ENCODE measurements at places on chromosomes 7 and 10.
A peak's percentile ranks its signal among the peaks of the same experiment; 100 is the strongest.

DNA sequence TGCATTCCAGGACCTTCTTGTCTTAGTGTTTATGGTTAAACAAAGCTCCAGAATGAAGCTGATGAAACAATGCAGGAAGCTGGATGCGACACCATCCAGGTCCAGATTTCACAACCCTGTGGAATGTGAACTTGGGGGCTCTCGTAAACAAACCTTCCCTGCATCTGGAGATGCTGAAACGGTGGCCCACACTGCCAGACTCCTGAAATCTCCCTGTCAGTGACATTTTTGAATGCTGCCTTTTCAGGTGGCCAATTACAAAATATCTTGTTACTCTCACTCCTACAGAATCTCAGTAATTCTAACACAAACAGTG, 18.8 kb downstream of the VIPR2 start:
- DNase-seq, result no peak

- DNase-seq, result no peak
Measured at GRCh38 chr7:26398427-26398755, 106.7 kb downstream of the SNX10 start.

- DNase-seq, result no peak
Measured at GRCh38 chr7:139509535-139509934, 13.9 kb upstream of the CLEC2L start.

GRCh38 chr10:123391275-123392028, 237.2 kb downstream of the BUB3 start:
- no peak for DNase-seq

DNA sequence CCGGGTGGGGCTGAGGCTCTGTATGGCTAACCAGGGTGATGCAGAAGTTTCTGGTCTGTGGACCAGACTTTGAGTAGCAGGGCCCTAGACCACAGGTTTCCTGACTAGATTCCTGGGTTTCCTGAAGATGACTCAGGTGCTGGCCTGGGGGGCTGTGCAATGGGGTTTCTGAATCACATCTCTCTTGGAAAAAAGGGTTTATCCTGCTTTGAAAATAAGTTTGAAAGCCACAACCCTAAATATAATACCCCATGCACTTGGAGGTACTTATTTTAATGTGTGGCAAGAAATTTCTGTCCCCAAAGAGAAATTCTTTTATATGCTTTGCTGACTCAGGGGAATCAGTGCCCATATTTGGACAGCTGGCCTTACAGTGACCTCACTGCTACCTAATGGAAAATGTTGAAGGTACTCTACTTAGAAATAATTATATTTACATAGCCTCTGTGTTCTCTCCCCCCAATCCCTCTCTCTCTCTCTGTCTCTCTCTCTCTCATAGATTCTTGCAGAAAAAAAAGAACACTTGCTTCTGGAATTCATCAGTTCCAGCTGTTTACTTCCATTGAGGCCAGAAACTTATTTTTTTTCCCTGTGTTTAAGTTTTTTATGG, 184.4 kb upstream of the LYZL2 start:
- DNase-seq, result no peak

DNA sequence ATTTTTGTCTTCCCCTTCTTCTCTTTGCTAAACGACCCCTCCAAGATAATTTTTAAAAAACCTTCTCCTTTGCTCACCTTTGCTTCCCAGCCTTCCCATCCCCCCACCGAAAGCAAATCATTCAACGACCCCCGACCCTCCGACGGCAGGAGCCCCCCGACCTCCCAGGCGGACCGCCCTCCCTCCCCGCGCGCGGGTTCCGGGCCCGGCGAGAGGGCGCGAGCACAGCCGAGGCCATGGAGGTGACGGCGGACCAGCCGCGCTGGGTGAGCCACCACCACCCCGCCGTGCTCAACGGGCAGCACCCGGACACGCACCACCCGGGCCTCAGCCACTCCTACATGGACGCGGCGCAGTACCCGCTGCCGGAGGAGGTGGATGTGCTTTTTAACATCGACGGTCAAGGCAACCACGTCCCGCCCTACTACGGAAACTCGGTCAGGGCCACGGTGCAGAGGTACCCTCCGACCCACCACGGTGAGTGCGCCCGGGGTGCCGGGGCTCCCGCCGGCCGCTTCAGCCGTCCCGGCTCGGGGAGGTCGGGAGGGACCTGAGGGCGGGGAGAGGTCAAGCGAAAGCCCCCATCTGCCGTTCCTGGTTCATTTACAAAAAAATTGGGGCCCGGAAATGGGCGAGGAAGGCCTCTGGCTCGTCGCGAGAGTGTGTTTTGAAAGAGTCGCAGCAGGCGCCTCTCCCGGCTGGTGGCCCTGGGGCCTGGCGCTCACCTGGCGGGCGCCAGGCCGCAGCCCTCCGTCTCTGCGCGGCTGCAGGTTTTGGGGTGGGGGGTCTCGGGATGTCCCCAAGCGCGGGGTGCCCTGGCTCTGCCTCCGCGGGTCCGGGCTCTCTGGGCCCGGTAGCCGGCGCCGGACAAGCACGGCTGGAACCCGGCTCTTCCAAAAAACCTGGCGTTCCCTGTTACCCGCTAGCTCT, 1.2 kb downstream of the GATA3 start:
- peak; percentile 57 for DNase-seq

- no peak for DNase-seq
Measured at GRCh38 chr10:2951235-2951835, 116.0 kb upstream of the PFKP start.

- DNase-seq, result peak; percentile 58
Measured at GRCh38 chr10:100370714-100371481, 23.9 kb downstream of the SCD start.

GRCh38 chr10:108753326-108753725, 1170.0 kb downstream of the XPNPEP1 start:
- DNase-seq, result no peak

GRCh38 chr7:73387908-73388414, 45.6 kb upstream of the FZD9 start:
- DNase-seq, result no peak

DNA sequence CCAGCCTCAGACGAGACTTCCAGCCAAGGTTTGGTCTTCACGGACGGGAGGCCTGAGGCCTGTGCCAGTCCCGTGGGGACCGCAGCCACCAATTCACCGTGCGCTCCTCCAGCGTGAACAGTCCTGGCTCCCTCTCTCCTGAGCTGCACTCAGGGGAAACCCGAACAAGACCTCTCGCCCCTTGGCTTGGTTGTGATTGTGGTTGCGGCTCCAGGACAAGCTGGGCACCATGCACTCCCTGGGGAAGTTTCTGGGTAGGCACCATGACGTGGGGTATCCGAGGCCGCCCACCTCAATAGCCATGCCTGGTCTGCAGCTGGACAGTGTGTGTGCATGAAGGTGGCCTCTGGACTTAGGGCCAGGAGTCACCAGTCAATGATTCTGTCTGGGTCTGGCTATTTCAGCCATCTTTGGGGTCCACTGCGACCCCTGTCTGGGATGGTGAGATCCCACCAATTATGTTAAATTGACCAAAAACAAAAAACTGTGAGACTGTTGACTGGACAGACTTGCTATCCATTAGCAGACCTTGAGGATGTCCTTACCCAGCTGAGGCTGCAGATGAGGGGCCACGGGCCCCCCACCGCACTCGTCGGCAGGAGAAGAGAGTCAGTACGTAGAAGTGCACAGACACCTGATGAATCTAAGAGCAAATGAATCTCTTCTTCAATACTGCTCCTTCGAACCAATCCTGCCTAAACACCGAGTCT, 33.5 kb upstream of the EN2 start:
- no peak for DNase-seq

DNA sequence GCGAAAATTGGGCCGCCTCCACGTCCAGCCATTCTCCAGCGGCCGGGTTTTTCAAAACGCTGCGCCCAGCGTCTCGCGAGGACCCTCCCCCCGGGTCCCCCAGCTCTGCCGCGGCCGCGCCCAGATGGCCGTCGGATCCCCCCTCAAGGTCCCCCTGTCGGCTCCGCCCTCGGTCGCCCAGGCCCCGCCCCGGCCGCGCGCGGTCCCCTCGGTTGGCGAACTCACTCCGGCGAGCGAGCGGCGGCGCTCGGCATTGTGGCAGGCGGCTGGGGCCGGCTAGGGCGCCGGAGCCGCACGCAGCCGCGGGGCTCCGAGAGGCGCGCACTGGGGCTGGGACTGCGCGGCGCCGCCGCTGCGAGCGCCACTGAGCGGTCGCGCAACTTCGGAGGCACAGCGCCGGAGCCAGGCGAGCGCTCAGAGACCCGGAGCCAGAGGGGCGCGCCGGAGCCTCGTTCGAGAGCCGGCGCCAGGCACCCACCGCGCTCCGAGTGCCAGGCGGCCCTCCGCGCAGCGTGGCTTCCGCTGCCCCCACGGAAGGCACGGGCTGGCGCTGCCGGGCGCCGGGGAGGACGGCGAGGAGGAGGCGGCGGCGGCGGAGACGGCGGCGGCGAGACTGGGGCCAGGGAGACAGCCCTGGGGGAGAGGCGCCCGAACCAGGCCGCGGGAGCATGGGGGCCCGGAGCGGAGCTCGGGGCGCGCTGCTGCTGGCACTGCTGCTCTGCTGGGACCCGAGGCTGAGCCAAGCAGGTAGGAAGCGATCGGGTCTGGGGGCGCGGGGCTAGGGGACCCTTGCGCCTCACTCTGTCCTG, at the start of gene UNC5B:
Gene UNC5B, plus strand, starts transcription at position 253 of the 809 bp plus-strand sequence. Its CDS starts 416 bp downstream, at position 669.
- DNase-seq, result peak; percentile 48

DNA sequence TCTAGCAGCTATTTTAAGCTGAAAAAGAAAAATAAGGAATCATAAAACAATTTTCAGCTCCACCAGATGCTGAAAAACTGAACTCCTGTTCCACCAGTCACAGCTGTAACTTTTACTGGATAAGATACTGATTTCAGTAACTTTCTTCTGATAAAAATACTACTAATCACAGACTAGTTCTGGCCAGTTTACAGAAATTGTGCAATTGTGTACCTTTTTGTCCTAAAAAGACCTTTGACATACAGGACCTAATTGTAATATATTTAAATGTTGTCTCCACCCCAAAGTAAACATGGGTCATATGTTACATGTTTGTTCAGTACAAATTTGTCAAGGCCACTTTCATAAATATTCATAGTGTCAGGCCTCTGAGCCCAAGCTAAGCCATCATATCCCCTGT, 27.1 kb upstream of the PIP start:
- DNase-seq, result no peak

DNA sequence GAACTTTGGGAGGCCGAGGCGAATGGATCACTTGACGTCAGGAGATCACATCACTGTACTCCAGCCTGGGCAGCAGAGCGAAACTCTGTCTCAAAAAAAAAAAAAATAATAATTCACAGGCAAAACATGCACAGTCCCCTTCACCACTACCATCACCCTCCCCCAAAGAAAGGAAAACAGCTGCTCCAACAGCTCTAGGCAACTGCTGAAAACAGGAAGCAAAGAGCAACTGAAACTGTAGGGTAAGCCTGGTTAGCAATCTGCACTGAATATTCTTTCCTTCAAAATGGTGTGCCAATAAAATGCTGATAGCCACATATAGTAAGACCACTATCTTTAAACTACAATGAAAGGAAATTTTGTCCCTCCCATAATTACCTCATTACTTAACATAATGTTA, 11.8 kb downstream of the NT5C2 start:
- DNase-seq, result peak; percentile 31

DNA sequence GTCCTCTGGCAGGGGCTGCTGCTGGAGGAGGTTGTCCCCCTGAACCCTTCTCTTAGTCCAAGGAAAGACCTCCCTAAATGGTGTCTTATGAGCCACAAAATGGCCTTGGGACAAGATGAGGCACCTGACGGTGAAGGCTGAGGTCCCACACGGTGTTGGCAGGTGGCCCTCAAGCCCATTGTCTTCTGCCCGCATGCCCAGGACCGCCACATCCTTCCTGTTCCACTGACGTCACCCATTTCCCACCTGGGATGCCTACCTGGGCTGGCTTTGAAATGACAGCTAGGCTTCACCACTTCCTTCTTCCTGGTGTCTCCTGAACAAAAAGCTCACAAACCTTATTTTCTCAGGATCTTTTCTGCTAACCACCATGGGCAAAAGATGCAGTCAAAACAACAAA, 2.1 kb upstream of the DMBT1 start:
- no peak for DNase-seq

GRCh38 chr7:12861070-12861469, 173.6 kb downstream of the ARL4A start:
- no peak for DNase-seq

GRCh38 chr7:3578399-3578798, 277.3 kb downstream of the SDK1 start:
- DNase-seq, result no peak

- no peak for DNase-seq
Measured at GRCh38 chr7:153935095-153935494, 117.1 kb upstream of the DPP6 start.

DNA sequence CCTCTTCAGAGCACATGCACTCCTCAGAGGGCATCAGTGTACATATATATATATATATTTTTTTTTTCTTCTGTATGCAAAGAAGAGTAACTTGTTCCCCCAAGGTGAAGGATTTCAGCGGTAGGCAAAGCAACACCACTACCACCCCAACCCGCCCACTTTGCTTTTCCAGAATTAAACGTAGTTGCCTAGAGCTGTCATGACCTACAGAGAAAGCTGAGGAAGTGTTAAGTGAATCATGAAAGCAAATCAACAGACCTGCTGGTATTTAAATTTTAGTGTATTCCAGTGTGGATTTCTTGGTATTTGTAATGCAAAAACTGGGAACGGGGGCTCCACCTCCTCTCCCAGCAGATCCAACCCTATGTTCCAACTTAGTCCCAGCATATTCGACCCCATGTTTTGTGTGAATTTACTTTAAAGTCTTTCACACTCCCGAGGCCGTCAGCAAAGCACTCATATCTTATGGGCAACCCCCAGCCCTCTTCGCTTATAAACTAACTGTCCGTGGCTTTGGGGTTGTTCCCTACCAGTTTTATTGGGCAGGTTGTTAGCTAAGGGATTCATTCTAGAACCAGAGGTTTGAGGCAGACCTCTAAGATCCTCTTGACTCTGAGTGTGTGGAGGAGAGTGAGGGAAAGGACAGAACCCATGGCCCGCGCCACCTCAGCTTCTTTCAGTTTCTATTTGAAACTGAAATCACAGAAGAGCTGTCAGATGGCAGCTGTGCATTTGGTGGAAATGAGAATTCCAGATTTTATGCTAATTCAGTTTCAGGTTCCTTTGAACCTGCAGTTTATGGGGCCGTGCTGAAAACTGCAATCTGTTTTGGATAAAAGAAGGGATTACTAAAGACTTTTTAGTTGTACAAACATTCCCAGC, 450.2 kb upstream of the GALNT17 start:
- peak; percentile 41 for DNase-seq

DNA sequence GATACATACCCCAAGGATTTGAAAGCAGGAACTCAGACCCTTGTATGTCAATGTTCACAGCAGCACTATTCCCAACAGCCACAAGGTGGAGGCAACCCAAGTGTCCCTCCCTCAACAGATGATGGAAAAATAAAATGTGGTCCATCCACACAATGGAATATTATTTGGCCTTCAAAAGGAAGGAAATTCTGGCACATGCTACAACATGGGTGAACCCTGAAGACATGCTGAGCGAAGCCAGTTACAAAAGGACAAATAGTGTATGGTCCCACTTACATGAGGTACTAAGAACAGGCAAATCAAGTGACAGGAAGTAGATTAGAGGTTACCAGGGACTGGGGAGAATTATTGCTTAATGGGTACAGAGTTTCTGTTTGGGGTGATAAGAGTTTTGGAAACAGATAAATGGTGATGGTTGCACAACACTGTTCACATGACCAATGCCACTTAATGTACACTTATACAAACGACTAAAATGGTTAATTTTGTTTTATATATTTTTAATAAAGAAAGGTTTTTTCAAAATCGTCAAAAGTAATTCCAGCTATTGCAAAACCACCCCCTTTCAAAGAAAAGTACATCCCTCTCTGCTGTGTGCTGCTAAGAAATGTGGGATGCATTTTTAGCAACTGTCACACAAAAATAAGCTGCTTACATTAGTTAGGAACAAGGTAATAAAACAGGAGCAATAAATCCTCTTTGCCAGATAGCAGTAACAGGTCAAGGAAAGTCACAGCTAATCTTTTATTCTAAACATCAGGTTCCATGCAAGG, 85.7 kb downstream of the GRB10 start:
- peak; percentile 14 for DNase-seq
